ENCODE measurements at places on chromosomes 6 and 20. TPM values are rescaled to one million over a fixed set of nuclear protein-coding genes. Genes with fewer than 3 reads are reported as not detected.

Gene DSP
- total RNA-seq = 96.2 TPM

Gene ADTRP
- 2.7 TPM for total RNA-seq

GRCh38 chr6:35359744-35360348 is 17.5 kb downstream of the PPARD start:
- DNase-seq = peak; percentile 36

- peak; percentile 39 for DNase-seq
These were observed 196.2 kb downstream of the PAX1 start for GRCh38 chr20:21901470-21902275.

DNA sequence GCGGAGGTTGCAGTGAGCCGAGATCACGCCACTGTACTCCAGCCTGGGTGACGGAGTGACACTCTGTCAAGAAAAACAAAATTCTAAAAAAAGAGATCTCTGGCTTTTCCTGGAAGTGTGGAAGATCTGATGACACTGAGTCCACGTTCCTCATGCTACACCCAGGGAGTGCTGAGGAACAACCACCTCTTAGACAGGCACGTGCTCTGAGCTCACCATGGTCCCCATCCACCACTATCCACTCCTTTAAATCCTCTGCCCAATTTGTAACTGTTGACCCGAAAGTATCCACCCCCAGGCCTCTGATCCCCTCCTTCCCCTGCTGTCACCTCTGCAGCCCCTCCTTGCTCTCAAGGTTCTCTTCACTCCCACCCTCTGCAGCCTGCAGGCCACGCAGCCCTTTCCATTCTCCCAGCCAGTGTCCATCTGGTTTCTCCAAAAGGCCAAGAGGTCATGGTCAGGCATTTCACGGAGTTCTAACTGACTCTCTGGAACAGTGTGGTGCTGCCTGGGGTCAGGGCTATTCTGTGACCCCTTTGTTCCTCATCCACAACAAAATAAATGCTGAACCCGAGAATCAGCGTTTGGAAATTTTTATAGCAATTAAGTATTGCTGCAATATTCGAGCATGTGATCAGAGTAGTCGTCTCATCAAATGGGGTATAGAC is 88.8 kb downstream of the ATP9A start:
- no peak for DNase-seq

DNA sequence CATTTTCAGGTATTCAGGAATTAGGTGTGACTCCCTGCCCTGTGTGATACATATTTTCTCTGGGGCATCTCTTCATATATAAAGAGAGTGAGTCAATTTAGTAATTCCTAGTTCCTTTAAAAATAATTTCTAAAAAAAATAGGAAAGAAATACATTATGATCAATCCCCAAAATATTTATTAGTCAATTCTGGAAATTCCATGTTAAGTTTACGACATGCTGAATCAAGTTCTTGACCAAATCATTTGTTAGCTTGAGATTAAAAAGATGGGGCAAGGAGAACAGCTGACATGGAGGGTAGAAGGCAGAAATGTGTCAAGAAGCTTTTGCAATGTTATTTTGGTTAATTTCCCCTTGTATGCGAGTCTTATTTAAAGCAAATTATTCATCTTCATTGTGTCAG is 22.7 kb upstream of the PRDM1 start:
- DNase-seq = no peak

DNA sequence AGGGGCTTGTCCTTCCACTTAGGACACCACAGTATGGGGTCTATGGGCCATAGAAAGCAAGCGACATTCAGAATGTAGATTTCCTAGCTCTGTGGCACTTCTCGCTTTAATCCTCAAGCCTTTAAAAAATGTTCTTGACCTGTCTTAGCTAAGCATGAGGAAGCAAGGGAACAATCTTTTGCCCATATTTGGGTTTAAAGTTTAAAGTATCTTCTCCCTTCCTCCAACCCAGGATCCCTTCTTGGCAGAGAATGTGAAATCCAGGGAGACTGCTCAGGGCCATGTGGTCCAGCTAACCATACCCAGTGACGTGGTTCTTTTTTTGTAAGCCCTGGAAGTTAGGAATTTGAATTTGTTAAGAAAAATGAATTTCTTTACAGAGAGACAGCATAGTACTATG is 289.9 kb downstream of the BTBD9 start:
- no peak for DNase-seq

- DNase-seq = no peak
These were observed 107.4 kb upstream of the RIPOR2 start for GRCh38 chr6:25042984-25043725.

DNA sequence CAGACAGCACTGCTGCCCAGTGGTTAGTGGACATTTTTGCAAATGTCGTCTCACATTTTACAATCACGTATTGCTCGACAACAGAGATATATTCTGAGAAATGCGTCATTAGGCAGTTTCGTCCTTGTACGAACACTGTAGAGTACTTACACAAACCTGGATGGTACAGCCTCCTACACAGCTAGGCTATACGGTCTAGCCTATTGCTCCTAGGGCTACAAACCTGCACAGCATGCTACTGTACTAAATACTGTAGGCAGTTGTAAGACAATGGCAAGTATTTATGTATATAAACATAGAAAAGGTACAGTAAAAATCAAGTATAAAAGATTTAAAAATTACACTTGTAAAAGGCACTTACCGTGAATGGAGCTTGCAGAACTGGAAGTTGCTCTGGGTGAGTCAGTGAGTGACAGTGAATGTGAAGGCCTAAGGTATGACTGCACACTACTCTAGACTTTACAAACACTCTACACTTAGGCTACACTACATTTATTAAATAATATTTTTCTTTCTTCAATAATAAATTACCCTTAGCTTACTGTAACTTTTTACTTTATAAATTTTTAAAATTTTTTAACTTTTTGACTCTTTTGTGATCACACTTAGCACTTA is 43.1 kb downstream of the ALDH5A1 start:
- no peak for DNase-seq

All from kidney (tissue), 22 donors.